ENCODE measurements at places on chromosomes 3 and 15.

DNA sequence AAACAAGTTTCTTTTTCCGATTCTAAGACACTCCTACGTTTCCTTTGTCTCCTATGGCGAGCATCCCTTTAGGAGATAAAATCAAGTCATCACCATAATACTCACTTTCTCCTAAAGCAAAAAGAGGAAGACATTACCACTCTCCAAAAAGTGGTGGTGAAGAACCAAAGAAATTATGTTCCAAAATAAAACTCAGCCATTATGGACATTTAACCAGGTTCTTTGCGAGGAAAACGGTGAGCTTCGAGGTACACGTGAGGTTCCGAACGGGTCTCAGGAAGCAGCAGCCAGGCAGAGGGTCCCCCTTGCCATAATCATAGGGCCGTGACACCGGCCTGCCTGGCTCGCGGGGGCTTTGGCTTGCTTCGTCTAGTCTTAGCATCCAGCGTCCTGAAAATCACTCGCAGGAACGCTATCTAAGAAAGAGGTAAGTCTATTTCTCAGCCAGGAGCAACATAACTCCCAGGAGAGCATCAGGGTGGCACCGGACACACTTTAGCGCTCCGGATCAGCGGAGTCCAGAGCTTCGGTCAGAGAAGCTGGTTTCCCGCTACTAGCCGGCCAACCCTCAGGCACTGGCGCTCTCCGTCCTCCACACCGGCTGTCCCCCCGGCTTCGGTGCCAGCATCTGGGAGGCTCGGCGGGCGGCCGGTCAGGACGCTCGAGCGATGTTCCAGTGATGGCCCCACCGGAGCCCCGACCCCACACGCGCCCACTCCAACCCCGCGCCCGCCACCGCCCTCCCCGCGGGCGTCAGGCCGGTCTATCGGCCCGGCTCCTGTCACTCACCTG lies 581 bp downstream of the IP6K1 start:
- DNase-seq, result peak; percentile 59

- DNase-seq, result peak; percentile 52
Observed at GRCh38 chr3:172317984-172318383, 130.3 kb downstream of the GHSR start.

GRCh38 chr3:39350714-39351113 lies 21.2 kb downstream of the CCR8 start:
- DNase-seq, result no peak

DNA sequence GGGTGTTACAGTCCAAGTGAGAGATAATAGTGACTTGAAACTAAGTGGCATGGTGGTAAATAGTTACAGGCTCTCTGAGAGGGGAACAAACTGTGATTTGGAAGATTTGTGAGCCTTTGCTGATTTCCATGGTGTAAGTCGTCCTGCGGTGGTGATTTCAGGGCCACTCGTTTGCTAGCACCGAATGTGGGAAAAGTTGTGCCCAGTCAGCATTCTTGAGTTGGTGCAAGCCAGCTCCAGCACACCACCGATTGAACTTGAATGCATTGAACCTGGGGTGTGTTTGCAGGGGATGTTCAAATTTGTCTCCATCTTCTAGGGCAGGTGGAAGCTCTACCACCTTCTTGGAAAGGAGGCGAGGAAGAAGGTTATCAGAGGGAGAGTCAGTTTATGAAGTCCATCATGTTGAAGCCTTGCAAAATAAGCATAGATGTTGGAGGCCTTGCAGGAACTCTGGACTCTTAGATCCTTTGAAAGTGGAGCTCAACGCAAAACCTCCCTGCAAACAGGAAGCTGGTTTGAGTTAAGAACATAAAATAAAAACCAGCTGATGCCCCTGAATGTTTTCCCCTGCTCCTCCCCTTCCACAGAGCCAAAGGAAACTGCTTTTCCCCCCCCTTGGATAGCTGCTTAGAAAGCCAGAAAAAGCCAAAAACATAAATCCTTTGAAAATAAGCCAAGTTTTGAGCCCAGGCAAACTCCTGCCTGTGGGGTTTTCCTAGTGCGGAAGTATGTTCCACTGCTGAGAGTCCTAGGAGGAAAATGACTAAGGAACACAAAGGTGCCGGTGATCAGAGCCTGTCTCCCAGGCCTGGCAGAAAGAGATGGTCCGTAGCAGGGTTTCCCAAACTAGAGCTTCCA lies 21.9 kb downstream of the MAPKBP1 start:
- no peak for DNase-seq

GRCh38 chr3:136186344-136186743 lies 9.8 kb downstream of the MSL2 start:
- no peak for DNase-seq

DNA sequence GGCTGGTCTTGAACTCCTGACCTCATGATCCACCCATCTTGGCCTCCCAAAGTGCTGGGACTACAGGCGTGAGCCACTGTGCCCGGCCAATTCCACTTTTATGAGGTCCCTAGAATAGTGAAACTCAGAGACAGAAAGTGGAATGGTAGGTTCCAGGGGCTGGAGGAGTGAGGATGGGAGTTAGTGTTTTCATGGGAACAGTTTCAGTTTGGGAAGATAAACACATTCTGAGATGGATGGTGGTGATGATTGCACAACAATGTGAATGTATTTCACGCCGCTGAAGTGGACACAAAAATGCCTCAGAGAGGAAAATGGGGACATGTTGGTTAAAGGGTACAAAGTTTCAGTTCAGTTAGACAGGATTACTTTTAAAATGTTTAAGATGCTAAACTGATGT lies 22.5 kb upstream of the HDAC11 start:
- no peak for DNase-seq

DNA sequence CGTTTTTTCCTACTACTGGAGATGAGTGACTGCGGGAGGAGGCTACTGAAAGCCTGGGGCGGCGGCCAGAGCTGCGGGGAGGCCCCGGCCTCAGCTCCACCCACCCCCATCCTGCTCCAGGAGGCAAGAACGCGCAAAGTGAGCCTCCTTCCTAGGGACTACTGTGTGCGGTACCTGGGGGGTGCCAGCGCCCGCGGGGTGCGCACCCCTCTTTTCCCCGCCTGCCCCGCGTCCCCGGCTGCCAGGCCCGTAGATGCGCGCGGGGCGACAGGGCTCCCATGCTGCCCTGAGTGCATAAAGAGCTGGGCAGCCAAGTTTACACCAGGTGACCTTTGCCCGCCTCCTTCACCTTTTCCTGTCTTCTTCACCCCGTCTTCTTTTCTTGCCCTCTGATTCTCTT lies 2.5 kb upstream of the USF3 start:
- DNase-seq, result no peak

DNA sequence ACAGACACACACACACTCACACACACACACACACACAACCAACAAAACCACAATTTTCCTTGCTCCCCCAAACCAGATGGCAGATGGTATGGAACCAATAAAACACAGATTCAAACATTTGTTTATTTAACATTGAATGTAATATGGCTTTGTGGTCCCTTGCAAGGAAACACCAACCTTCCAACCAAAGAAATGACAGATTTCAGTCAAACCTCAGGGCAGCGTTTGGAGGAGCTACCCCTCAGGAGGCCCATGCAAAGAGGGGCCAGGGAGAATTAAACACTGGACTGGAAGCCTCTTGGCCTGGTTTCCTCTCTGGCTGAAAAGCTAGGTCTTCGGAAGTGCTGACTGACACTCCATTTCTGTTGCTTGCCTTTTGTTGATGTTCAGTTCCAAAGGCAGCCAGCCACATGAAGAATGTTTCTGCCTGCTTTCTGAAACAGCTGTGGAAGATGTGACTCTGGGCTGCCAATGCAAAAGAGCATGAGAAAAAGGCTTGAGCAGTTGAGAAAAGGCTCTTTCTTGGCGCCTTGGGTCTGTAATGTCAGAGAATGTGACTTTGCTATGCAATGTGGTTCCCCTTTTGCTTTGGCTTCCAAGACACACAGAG lies 296.1 kb downstream of the RPLP1 start:
- no peak for DNase-seq

DNA sequence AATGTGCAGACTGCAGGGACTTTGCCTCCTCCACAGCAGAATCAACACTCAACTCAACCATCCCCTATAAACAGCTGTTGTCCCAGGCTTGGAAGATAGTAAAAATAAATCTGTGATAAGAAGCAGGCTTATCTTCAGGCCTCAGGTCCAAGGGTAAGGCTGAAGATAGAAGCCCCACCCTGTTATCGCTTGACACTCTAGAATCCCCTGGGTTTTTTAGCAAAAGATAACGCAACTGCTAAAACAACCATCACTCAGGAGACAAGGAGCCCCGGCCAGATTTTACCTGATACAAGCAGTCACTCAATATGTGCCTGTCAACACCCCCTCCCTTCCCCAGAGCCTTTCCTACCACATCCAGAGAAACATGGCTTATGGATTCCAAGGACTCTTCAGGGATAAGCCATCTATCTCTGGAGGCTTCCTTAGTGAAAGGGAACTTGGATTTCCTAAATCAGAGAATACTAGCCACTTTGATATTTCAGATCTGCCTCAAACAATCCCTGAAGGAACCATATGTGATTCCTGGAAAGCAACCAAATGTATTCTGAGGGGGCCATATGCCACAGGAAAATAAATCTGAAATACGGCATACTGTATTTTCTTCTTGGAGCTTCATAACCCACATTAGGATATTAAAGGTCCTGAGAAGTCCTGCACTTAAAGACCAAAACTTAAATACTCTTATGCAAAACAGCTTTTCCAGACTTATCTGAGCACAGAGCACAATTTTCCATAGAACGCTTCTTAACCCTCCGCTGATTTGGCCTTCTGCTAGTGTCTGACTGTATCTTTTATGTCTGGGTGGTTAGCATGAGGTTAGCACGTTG lies 60.4 kb downstream of the LYZL4 start:
- no peak for DNase-seq

- no peak for DNase-seq
Observed at GRCh38 chr15:74053517-74053916, 28.8 kb downstream of the GOLGA6A start.

- no peak for DNase-seq
Observed at GRCh38 chr15:85010386-85011159, 28.9 kb downstream of the PDE8A start.

DNA sequence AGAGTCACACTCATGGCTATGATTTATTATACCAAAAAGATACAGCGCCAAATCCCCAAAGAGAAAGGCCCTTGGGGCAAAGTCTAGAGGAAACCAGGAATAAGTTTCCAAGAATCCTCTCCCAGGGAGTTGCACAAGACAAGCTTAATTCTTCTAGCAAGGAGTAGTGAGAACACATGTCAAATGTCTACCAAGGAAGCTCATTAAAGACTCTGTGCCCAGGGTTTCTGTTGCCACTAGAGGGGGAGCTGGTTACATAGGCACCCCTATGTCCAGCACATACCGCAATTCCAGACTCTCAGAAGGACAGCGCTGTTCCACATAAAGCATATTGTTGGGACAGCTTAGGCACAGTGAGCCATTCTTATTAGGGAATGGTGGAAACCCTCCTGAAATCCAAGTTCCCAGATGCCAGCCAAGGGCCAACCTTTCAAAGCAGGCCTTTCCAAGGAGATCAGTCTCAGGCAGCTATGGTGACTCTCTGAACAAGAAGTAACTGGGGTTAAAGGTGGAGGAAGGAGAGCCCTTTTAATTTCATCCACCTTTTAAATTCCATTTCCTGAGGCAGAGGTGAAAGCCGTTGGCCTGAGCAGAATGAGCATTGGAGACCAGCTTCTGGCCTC lies 194.2 kb downstream of the UACA start:
- peak; percentile 37 for DNase-seq

- no peak for DNase-seq
Observed at GRCh38 chr3:151925876-151926275, 52.4 kb downstream of the SUCNR1 start.

- no peak for DNase-seq
Observed at GRCh38 chr15:90219421-90220141, 14.2 kb downstream of the CIB1 start.

GRCh38 chr3:59502806-59503205 lies 453.0 kb upstream of the CFAP20DC start:
- DNase-seq, result no peak

DNA sequence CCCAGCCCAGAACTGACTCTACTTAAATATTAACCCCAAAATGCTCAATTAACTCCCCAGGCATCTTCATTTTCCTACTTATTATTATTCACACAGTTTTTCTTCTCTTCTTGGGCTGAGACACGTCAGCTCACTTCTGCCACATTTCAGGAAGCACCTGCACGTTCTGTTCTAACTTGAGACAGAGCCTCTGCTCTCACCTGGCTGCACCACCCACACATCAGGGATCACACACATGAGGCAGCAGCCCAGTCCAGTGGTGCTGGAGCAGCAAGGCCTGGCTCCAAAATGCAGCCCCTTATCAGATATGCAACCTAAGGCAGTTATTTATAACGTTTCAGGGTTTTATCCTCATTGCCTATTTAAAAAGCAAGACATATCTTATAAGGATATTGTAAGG lies 127.5 kb downstream of the OSBPL10 start:
- DNase-seq, result no peak

DNA sequence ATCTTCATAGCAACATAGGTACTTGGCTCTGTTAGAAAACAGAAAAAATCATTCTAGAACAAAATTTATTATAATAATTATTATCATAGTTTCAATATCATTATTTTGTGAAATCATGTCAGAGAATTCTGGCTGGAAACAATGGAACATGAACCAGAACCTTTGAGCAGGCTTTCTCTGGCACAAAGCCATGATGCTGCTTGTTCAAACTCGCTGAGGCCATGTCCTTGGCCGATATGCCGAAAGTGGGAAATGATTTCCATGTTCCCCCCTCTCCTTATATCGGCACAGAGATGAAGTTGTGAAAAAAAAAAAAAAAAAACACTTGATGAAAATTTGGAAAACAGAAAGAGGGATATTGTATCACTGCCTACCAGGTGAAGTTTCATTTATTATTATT lies 49.0 kb upstream of the MRPL3 start:
- peak; percentile 40 for DNase-seq

GRCh38 chr3:115385774-115386730 lies 237.3 kb upstream of the GAP43 start:
- DNase-seq, result no peak

DNA sequence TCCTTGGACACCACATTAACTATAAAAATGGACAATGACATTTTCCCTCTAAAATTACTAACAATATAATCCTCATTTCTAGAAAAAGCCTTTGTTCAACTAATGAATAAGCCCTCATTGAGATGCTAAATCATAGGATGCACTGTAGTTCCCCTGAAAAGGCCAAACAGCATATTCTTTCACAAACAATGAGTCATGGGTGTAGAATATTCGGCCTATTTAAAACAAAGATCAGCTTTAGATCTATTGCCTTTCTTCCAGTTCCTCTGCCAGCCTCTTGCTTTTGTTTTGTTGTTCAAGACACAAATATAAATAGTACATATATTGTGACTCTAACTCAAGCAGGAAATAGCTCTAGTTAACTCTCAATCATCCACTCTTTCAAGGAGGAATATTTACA lies 82.5 kb downstream of the ADAM10 start:
- DNase-seq, result no peak

All from adrenal gland (tissue), 19 donors.